ENCODE measurements at places on chromosomes 2 and 18. TPM values are rescaled to one million over a fixed set of nuclear protein-coding genes. Genes with fewer than 3 reads are reported as not detected.

- no peak overlapping the region for H3K27ac ChIP-seq
- no peak overlapping the region for H3K4me3 ChIP-seq
- H3K27me3 ChIP-seq = no peaks in the 10 kb centered on the region
- no peaks in the 10 kb centered on the region for H3K36me3 ChIP-seq
- DNase-seq = no peak
- H3K4me1 ChIP-seq = no peaks in the 10 kb centered on the region
These were observed 156.9 kb downstream of the CCBE1 start for GRCh38 chr18:59540346-59540745.

GRCh38 chr2:21231985-21232384, 108.2 kb downstream of the TDRD15 start:
- no peaks in the 10 kb centered on the region for H3K27me3 ChIP-seq
- DNase-seq = no peak
- no peak overlapping the region for H3K4me3 ChIP-seq
- H3K4me1 ChIP-seq = no peaks in the 10 kb centered on the region

GRCh38 chr2:102514061-102514785, 41.2 kb downstream of the SLC9A4 start:
- no peak for DNase-seq
- H3K36me3 ChIP-seq = no peaks in the 10 kb centered on the region
- H3K27ac ChIP-seq = no peak overlapping the region

GRCh38 chr2:167943897-167944296, 303.5 kb downstream of the STK39 start:
- H3K36me3 ChIP-seq = no peaks in the 10 kb centered on the region
- no peak overlapping the region for H3K4me3 ChIP-seq
- peaks cover 9% of the 10 kb centered on the region for H3K4me1 ChIP-seq

DNA sequence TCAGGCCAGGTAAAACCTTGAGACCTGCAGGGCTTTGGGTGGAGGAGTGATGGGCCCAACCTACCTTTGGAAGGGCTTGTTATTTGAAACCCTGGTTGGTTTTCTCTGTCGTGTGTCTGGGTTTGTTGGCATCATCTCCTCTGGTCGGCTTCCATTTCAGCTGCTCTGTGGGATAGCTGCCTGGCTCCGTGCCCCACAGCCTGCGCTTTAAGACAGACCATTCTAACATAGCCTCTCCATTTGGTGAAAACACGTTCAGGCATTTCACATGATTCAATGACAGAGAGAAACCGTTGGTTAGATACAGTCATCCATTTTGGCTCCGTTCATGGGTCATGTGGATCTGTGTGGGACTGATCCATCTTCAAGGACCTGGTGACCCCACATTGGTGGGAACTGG, 37.0 kb upstream of the LYPD6B start:
- no peaks in the 10 kb centered on the region for H3K36me3 ChIP-seq
- H3K27ac ChIP-seq = no peak overlapping the region
- H3K27me3 ChIP-seq = no peaks in the 10 kb centered on the region
- no peak for DNase-seq
- H3K4me1 ChIP-seq = no peaks in the 10 kb centered on the region

DNA sequence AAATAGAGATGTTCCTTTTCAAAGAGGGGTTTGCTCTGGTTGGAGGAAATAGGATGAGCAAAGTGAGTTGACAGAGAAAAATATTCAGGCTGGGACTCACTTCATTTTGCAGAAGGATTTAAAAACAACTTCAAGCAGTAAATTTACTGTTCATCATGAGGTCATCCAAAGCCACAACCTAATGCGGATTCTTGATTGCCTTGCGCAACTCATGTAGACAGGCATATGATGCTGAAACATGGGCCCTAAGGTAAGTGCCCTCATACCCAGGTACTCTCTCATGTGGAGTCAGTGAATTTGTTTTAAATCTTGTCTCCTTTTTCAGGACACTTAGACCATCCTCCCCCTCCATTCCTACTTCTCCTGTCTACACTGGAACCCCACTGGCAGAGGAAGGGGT, 51.9 kb upstream of the LYPD1 start:
- H3K27ac ChIP-seq = no peak overlapping the region
- no peak for DNase-seq
- no peaks in the 10 kb centered on the region for H3K27me3 ChIP-seq
- no peak overlapping the region for H3K4me3 ChIP-seq
- H3K4me1 ChIP-seq = no peaks in the 10 kb centered on the region
- no peaks in the 10 kb centered on the region for H3K36me3 ChIP-seq

- H3K36me3 ChIP-seq = peaks cover 9% of the 10 kb centered on the region
- H3K4me3 ChIP-seq = no peak overlapping the region
- DNase-seq = no peak
These were observed 8.0 kb downstream of the HDAC4 start for GRCh38 chr2:239392688-239393387.

- no peaks in the 10 kb centered on the region for H3K27me3 ChIP-seq
- no peak overlapping the region for H3K4me3 ChIP-seq
- no peaks in the 10 kb centered on the region for H3K36me3 ChIP-seq
- H3K4me1 ChIP-seq = no peaks in the 10 kb centered on the region
- DNase-seq = no peak
These were observed 28.0 kb upstream of the BARD1 start for GRCh38 chr2:214837466-214837865.

DNA sequence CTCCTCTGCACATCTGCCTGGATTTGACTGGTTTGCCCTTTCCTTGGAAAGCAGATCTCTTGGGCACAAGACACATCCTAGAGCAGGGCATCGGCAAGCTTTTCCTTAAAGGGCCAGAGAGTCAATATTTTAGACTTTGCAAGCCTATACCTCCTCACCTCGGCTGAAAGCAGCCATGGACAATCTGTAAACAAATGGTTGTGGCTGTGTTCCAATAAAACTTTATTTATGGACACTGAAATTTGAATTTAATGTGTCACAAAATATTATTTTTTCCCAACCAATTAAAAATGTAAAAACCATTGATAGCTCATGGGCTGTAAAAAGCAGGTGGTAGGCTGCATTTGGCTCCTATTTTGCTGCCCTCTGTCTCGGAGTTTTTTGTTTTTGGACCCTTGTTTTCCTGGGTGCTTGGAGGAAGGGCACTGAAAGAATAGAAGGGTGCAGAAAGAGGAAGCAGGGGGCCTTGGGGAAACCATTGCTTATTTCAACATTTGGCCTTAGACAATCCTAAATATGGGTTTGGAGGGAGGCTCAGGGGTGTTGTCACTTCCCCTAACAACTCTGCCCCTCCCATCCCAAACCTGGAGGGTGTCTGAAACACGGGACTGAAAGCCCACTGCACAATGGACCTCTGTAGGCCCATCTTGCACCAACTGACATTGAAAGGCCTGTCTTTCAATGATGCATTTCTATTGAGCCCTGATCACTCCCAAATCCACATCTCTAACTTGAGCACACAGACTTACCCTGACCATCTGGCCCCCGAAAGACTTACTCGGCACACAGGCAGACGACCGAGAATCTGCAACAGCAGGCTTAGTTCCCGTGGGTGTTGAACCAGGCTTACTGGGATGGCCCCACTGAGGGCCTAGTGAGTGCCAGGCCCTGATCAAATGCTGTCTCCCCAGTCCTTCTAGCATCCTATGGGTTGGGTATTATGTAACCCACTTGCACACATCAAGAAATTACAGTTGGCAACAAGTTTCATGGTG, 7.1 kb upstream of the ZFP36L2 start:
- peaks cover 45% of the 10 kb centered on the region for H3K4me1 ChIP-seq

- H3K27ac ChIP-seq = no peak overlapping the region
- H3K36me3 ChIP-seq = no peaks in the 10 kb centered on the region
- no peaks in the 10 kb centered on the region for H3K27me3 ChIP-seq
- no peak overlapping the region for H3K4me3 ChIP-seq
These were observed 81.9 kb downstream of the ACAA2 start for GRCh38 chr18:49731421-49731841.

DNA sequence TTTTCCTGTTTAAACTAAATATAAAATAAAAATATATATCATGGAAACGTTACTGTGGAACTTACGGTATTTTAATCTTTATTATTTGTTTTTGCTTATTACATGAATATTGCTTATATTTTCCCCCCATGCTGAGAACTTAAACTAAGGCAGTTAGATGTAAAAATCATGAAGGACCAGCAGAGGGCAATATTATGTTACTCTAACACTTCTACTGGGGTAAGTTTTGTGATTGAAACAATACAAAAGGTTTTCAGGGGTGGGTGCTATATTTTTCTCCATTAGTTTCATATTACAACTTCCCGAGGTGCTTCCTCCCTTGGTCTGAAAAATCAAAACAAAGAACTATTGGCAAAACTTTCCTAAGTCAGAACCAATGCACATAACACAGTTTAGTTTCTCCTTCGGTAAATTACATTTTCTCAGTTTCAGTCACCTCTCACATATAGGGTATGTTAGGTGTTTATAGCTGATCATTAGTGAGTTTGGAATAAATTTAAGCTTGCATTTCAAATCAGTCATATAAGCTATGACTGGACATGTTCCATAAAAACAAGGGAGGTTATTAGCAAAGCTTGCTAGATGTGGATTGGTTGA, 54.8 kb downstream of the ZNF407 start:
- no peaks in the 10 kb centered on the region for H3K27me3 ChIP-seq

- no peaks in the 10 kb centered on the region for H3K27me3 ChIP-seq
- DNase-seq = no peak
These were observed 37.0 kb upstream of the TTN start for GRCh38 chr2:178844269-178844668.

ZNF521 gene
- total RNA-seq = 16.3 TPM

EFR3B gene
- total RNA-seq = 0.83 TPM

ARHGAP15 gene
- 7.1 TPM for total RNA-seq

PLGLB1 gene
- total RNA-seq = 2.0 TPM

TNFRSF11A gene
- 1.7 TPM for total RNA-seq

CGREF1 gene
- 0.50 TPM for total RNA-seq

HOXD12 gene
- not detected for total RNA-seq
